Activated CD8-positive, alpha-beta T cell treated with anti-CD3 and anti-CD28 coated beads, Interleukin-2, amount 10 ng/mL, durations not matched to agents 7 days and 5 days (primary cell): ENCODE measurements at places on chromosomes 5 and 9.

DNA sequence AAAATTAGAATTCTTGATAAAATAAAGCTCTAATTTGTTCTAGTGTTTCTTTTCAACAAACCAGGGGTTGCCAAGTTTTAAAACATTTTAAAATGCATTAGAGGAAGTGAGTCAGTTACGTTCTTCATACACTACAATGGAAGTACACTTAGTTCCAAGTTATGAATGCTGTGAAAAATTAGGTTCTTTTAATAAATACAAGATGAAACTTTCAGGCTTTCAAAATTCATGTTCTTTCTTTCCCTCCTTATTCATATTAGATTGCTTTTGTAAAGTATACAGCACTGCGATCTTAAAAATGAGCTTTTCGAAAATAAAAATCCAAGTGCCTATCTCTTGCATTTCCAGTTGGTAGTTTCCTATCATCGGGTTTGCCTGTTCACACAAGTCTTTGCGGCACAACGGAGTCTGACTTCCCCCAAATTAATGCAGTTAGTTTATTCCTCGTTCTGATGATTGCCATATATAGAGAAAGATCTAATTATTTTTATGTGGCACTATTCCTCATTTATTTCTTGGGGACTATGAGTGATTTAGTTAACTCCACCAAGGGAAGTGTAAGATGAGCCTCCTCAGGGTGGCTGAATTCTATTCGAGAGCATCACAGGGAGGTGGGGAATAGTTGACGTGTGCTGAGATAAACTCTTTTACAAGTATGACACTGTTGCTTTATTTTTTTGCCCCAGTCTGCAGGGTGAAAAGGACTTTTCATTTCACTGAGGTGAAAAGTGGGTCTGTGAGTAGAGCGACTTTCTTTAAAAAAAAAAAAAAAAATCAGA lies 238.2 kb downstream of the CD180 start:
- no peak for DNase-seq

DNA sequence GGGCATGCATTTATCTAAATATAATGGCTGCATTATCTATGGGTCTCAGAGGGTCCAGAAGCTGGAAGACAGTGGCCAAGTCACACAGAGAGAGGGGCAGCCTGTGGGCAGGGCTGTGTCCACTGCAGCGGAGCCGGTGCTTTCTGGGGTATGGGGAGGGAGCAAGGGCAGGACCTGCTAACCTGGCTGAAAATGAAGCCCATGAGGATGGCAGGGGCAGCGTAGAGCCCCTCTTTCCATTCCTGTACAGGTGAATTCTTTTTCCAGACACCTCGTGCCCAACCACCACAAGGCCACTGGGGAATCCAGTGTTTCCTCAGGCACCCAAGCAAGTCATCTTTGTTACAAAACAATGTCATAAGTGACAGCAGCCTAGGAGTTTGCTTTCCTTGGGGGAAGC lies 305.9 kb upstream of the IRX4 start:
- DNase-seq: no peak

DNA sequence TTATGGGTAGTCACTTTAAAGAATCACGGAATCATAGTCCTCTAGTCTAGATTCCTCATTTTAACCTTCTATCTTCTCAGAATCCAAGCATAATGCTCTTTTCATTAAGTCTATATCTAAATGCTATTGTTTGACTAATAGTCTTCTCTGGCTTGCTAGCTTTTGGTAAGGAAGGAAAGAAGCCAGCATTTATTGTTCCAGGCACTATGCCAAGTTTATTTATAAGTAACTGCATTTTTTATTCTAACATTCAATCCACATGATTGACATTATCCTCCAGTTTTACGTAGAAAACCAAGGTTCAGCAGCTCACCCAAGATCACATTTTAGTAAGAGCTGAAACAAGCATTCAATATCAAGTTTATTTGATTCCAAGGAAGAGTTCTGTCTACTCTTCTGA lies 254.2 kb downstream of the SAXO1 start:
- DNase-seq: no peak

DNA sequence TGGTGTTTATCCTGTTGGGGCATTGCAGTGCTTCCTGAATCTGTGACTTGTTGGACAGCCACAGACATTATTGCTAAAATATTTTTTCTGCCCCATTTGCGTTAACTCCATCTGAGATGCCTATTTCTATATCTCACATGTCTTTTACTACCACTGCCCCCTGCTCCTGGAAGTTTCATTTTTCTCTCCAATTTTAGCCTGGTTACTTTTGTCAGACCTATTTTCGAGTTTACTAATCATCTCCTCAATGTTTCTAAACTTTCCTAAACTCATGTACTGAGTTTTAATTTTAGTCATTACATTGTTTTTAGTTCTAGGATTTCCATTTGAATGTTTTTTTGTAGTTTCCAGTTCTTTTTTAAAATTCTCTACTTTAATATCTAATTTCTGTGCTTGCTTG lies 17.6 kb downstream of the HAPLN1 start:
- DNase-seq: no peak

- no peak for DNase-seq
Observed at GRCh38 chr9:90847971-90848370, 46.4 kb downstream of the SYK start.

- no peak for DNase-seq
Observed at GRCh38 chr9:76595645-76596044, 136.7 kb downstream of the GCNT1 start.

DNA sequence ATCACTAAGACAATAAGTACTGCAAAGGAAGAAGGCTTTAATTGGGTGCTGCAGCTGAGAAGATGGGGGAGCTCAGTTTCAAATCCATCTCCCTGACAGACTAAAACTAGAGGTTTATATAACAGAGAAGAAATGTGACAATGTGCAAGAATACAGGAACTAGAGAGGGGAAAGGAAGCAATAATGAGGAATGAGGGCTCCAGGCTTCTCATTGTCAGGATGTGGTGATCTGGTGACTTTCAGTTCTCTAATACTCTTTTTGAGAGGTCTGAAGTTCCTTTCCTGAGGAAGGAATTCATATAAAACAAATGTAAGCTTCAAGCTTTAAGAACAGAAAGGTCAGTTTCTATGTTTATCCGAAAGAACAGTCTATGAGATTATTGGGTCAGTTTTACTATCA lies 42.5 kb upstream of the SPATA31E1 start:
- no peak for DNase-seq

- DNase-seq: no peak
Observed at GRCh38 chr5:133821311-133821741, 147.1 kb downstream of the C5orf15 start.

DNA sequence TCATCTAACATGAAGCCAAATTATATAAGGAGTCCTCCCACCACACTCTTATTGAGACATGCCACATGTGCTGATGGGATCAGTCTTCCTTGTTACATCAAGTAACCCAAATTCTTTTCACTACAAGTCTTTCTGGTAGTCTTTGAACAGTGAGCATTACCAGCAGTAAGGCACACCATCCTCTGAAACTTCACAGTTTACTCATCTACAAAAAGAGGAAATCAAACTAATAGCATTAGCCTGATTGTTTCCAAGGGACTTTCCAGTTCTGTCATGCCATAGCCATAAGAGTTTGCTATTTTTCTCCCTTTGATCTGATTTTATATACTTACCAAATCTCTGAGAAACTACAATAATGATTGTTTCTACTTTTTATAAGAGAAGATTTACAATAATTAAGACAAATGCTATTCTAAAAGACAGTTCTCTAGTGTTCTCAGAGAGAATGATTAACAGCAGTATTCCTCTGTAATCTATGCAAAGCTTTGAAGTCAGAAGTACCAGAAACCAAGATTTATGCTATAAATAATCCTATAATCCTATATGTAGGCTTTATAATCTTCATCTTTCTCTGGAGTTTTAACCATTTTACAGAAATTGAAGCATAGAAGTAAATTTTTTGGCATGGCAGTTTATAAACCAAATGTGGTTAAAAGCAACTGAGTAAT lies 166.2 kb upstream of the ACO1 start:
- no peak for DNase-seq

DNA sequence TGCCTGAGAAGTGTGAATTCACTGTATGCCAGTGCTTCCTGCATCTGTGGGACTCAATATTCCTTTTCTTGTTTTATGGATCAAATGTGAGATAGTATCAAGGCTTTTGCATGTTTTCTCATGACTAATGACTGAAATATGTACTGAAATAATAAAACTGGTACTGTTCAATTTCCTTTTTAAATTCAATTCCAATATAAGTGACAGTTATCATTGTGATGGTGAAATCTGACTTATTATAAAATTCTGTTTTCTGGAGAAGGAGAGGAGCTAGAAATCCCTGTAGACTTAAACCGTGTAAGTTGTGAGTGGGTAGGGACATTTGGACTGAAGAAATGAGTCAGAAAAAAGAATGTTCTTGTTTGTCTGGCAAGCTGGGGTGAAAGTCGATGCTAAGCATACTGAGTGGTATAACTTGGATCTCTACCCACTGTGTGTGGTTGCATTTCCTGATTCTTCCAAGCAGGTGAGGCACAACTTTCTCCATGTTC lies 245.2 kb downstream of the EFNA5 start:
- DNase-seq: no peak

DNA sequence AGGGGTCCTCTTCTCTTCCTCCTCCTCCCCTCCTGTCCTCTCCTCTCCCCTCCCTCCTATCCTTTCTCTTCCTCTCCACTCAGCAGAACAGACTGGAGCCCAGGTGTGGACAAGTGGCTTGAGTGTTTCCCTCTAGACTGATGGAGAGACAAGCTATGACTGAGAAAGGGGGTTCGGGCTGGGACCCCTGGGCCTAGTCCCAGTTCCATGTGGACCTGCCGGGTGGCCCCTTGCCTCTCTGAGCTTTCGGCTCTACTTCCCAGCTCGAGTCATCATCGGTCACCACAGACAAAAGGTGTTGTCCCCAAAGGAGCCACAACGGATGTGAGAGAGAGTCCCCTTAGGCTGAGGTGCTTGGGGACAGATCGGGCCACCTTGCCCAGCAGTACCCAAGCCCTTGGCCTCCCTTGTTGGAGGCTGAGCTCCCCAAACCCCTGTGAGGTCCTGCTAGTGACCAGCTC lies 3.4 kb upstream of the RXRA start:
- no peak for DNase-seq

- no peak for DNase-seq
Observed at GRCh38 chr5:78569441-78569840, 79.1 kb downstream of the LHFPL2 start.

GRCh38 chr5:91146905-91147600 lies 236.1 kb downstream of the ARRDC3 start:
- DNase-seq: no peak

DNA sequence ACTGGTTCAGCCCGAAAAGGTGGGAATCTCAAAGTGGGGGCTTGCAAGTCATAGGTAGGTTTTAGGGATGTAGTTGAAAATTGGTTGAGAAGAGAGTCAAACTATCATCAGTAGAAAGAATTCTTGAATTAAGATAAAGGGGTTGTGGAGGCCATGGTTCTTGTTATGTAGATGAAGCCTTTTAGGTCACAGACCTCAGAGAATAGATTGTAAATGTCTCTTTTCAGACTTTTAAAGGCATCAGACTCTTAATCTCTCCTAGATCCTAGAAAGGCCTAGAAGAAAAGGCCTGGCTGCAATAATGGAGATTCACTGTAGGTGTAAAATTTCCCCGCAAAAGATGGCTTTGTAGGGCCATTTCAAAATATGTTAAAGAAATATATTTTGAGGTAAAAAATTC lies 96.4 kb downstream of the PSAT1 start:
- no peak for DNase-seq

GRCh38 chr5:87541676-87542075 lies 128.9 kb upstream of the CCNH start:
- DNase-seq: no peak

GRCh38 chr9:91740701-91741100 lies 209.3 kb downstream of the ROR2 start:
- DNase-seq: no peak

DNA sequence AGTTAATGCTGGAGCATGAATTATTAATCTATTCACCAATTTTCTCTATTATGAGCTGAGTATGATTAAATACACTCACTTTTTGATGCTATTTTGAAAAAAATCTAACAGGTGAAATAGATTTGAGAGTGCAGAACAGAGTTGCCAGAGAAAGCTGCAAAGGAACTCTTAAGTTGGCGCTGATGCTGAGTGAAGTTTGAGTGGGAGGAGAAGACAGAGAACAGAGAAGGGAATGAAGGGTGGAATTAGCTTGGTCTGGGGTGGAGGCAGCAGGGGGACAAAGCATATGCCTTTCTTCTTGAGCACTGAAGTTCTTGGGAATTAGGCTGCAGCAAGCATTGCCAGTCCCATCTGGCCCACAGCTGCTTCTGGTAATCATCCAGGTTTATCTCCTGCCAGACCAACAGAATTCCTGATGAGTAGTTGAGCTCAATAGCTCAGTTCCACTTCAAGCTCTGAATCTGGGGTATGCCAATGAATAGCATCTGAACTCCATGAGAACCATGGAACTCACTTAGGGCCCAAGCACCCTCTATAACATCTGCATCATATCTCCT lies 290.1 kb downstream of the HINT1 start:
- DNase-seq: no peak

GRCh38 chr9:91783876-91784672 lies 166.0 kb downstream of the ROR2 start:
- no peak for DNase-seq

- peak; percentile 85 for DNase-seq
Observed at GRCh38 chr5:148730942-148731898, 76.9 kb upstream of the HTR4 start.

DNA sequence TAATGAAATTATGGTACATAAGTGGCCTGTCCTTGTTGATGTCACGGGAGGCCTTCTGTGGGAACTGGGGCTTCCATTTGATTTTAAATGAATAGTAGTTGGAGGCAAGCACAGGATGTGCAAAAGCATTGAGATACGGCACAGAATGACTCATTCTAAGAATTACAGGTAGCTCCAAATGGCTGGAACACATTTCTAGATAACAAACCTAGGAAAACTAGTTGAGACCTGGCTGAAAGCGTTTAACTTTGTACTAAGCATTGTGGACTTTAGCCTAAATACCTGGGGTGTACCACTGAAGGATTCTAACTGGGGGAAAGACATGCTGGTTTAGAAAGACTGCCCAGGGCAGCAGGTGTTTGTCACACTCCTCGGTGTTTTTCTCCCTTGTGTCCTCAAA lies 9.4 kb downstream of the SKP2 start:
- no peak for DNase-seq

DNA sequence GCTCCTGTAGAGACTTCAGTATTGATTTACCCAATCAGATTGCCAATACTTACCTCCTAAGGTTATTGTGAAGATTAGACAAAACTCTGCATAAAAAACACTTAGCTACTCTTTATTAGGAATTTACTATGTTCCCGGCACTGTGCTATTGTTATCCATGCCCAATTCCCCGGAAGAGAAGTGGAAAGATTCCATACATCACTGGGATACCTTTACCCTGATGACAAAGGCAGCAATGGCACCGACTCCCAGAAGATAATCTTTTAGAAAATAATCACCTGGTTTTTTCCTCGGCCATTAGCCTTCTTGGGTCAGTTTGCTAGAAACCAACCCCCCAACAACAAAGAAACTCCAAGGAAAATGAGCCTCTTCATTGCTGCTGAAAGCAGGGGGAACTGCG lies 226.0 kb downstream of the SNX18 start:
- DNase-seq: no peak
